ENCODE measurements at places on chromosomes 3 and 15.

DNA sequence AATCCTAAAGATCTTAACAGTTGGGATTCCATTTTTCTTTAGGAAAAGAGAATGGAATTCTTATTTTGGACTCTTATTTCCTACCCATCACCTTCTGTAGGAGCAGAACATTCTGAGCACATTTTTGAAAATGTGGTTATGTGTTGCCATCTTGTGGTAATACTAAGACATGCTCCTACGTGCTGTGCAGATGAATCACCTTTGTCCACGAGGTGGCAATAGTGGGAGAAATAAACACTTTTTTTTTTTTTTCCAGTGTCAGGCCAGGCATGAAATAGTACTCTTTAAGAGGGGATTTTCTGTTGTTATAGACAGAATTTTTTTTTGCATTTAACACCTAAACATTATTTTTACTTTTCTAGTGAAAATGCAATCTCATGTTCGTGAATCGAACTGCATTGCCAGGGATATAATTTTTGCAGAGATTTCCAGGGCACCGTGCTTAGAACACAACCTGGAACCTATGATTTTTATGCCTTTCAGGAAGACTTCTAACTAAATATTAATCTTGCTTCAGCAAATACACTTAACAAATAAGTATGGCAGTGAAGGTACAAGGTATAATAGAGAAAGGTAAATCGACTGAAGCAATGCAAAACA, 196.6 kb downstream of the GAP43 start:
- peak; percentile 87 for DNase-seq

GRCh38 chr15:101258238-101259144, 6.6 kb upstream of the CHSY1 start:
- peak; percentile 80 for DNase-seq

- peak; percentile 92 for DNase-seq
These were observed 704 bp downstream of the DLG1 start for GRCh38 chr3:197297476-197298340.

- peak; percentile 29 for DNase-seq
These were observed 2.7 kb upstream of the NR2E3 start for GRCh38 chr15:71807691-71808091.

- no peak for DNase-seq
These were observed 38.1 kb upstream of the CD200R1L start for GRCh38 chr3:112884678-112885290.

DNA sequence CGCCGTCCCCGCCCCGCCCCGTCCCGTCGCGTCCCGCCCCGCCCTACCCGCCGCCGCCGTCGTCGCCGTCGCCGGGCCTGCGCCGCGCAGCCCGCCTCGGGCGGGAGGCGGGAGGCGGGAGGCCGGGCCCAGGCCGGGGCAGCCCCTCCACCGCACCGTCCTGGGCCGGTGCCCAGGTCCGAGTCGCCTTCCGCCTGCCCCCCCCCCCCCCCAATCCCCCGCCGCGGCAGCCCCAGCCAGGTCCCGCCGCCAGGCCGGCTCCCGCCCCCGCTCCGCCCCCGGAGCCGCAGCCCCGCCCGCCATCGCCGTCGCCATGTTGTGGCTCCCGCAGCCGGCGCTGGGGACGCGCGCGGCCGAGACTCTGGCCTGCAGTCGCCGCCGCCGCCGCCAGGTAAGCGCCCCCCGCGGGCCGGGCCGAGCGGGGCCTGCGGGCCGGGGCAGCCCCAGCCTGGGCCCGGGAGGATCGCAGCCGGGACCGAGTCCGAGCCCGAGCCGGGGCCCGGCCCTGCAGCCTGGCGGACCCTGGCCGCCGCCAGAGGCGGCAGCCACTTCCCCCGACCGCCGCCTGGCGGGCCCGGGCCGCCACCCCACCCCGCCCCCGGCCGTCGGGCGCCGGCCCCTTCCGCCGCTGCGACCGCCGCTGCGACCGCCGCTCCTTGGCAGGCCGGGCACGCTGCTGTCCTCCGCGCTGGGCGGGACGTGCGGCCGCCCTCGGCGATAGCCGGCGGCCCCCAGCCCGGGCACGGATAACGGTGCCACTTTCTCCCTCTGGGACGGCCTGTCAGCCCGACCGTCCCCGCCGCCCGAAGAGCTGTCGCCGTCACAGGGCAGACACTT, at the start of gene ZNF592:
ZNF592 (plus strand) TSS at position 319 of the 837 bp plus-strand sequence. CDS start 34,084 bp downstream, outside the sequence.
- peak; percentile 79 for DNase-seq

DNA sequence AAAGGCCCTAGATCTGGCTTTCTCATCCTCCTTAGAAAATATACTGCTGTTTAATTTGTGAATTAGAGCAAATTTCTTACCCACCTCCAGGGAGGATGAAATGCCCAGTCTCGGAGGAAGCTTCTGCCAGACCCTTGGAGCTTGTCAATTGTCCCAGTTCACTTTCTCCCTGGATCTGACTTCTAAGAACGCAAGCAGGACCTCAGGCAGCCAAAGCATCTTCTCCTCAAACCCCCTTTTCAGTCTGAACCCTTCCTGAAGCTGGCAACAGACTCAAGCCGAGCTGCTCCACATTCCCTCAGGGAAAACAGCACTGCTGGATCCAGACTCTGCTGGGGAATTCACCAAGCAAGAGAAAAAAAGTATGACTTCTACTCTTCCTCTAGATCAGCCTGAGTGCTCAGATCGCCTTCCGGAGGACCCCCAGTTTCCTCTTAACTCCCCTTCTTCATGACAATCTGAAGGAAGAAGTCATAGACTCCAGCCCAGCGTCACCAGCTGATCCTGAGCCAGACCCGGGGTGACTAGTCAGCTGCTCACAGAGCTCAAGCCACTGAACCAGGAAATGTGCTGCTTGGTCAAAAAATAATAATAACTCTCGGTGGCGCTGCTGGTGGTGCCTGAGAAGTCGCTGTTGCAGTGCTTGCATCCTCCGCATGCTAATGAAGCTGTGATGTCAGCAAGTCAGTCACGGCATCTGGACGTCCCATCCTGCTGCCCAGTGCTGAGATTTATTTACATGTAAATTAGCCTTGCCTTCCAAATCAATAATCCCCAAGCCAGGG, at the start of gene PRICKLE2:
PRICKLE2 (minus strand) TSS at position 641 of the 785 bp plus-strand sequence. CDS start 26,539 bp downstream, outside the sequence.
- DNase-seq = peak; percentile 91

Data from astrocyte of the spinal cord (primary cell).